CD4-positive, alpha-beta T cell treated with Interleukin-10 for 1 hour (primary cell): ENCODE measurements at places on chromosomes 11 and 22.

GRCh38 chr11:73430326-73430725, 54.1 kb downstream of the RELT start:
- DNase-seq: no peak

- no peak for DNase-seq
Observed at GRCh38 chr22:30291058-30291892, 2.0 kb upstream of the CASTOR1 start.

- DNase-seq: no peak
Observed at GRCh38 chr11:74866557-74866956, 82.3 kb downstream of the XRRA1 start.

DNA sequence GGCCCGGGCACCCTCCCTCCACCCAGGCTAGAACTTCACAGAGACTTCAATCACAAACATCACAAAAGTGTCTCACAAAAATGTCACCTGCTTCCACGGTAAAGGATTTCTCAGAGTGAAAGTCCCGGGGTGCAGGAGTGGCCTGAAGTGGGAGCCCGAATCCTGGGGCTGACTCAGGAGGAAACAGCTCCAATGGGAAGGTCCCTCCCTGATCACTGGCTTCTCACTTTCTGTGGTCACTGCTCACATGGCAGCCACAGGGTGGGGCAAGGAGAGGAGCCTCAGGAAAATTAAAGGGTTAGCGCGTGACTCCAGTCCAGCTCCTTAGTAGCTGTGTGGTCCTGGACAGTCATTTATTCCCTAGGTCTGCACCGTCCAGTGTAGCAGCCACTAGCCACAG, 564.5 kb upstream of the B3GAT1 start:
- no peak for DNase-seq

DNA sequence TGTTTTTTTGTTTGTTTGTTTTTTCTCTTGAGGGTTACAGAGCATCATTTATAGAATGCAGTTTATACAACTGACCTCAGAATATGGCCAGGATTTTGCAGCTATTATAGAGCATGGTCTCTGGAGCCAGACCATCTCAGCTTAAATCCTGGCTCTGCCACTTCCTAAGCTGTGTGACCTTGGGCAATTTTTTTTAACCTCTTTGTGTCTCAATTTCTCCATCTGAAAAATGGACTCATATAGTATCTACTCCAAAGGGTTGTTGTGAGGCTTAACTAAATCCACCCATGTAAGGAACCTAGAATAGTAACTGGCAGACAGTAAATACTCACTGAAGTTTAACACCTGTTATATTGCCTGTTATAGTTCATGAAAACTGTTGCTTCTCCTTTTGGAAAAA, 8.3 kb upstream of the DGAT2 start:
- DNase-seq: no peak

- DNase-seq: no peak
Observed at GRCh38 chr11:10017050-10017449, 277.0 kb downstream of the SBF2 start.

- no peak for DNase-seq
Observed at GRCh38 chr11:293271-293851, 4.4 kb downstream of the PGGHG start.

- no peak for DNase-seq
Observed at GRCh38 chr11:102436976-102437375, 15.6 kb downstream of the TMEM123 start.

DNA sequence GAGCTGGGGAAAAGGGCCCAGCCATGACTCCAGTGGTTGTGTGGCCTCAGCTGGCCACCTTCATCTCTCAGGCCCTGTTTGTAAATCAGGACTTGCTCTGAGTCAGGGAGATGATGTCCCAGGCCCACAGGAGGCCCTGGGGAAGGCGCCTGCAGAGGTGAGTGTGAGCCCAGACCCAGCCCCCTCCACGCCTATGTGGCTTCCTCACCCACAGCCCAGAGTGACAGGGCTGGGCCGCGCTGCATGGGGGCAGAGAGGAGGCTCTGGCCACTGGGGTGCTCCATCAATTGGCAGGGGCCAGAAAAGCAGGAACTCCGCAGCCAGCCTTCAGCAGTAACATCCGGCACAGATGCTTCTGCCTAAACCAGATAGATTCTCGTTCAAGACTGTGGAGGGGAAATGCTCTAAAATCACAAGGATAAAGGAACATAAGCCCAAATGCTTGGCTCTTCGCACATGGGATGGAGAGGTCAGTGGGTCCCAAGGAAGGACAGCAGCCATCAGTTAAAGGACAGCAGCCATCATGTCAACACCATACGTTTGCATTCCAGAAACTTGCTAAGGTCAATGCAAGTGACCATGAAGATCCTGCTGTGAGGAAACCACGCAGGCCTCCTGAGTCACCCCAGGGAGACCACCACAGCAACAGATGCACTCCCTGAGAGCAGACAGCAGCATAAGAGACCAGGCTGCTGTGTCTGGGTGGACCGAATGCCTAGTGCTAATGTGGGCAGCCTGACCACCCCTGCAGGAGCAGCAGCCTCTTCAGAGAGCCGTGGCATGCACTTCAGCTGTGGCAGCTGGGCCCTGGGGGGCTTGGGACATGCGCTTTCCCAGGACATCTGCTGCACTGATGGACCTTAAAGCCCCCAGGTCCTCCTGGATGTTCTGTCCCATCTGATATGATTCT, 28.3 kb downstream of the OSBPL5 start:
- peak; percentile 15 for DNase-seq

- no peak for DNase-seq
Observed at GRCh38 chr11:9399466-9399865, 15.0 kb downstream of the IPO7 start.

- DNase-seq: no peak
Observed at GRCh38 chr22:43561415-43562178, 149.8 kb downstream of the MPPED1 start.

DNA sequence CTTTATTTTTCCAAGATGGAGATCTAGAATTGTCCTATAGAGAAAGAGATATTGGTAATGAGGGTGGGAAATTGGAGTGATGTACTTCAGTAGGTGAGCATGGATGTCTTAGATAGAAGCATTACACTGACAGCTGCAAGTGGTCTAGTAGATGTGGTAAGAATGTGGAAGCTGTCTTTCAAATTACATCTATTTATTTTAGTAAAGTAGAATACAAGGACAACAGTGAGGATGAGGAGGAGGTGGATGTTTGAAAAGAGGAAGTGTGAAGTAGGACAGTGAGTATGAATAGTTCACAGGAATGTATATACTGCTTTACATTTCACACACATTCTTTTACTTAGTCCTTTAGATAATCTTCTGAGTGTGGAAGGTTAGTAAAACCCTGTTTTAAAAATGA, 64.2 kb downstream of the HIPK3 start:
- no peak for DNase-seq

GRCh38 chr22:46092670-46093410, 57.5 kb upstream of the PPARA start:
- no peak for DNase-seq

- DNase-seq: no peak
Observed at GRCh38 chr11:35974882-35975589, 31.2 kb downstream of the LDLRAD3 start.

GRCh38 chr11:126573325-126573978, 218.0 kb downstream of the ST3GAL4 start:
- DNase-seq: no peak

- DNase-seq: no peak
Observed at GRCh38 chr11:8917157-8917825, 6.3 kb downstream of the AKIP1 start.

GRCh38 chr22:23478175-23478574, 101.9 kb downstream of the IGLL1 start:
- DNase-seq: no peak

- no peak for DNase-seq
Observed at GRCh38 chr11:119970555-119971304, 167.2 kb downstream of the TRIM29 start.

DNA sequence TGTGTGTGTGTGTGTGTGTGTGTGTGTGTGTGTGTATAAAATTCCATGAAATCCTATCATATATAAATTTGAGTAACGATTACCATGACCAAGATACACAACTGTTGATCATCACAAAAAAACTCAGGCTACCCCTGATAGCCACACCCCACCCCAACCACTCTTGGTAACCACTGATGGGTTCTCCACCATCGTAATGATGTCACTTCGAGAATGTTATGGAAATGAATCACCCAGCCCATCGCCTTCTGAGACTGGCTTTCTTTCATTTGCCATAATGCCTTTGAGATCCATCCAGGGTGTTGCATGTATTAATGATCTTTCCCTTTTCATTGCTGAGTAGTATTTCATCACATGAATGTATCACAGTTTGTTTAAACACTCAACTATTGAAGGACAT, 496.0 kb downstream of the MIAT start:
- no peak for DNase-seq

- no peak for DNase-seq
Observed at GRCh38 chr11:64288353-64288750, 2.7 kb downstream of the GPR137 start.

- DNase-seq: no peak
Observed at GRCh38 chr22:50143096-50143495, 27.4 kb upstream of the PANX2 start.

DNA sequence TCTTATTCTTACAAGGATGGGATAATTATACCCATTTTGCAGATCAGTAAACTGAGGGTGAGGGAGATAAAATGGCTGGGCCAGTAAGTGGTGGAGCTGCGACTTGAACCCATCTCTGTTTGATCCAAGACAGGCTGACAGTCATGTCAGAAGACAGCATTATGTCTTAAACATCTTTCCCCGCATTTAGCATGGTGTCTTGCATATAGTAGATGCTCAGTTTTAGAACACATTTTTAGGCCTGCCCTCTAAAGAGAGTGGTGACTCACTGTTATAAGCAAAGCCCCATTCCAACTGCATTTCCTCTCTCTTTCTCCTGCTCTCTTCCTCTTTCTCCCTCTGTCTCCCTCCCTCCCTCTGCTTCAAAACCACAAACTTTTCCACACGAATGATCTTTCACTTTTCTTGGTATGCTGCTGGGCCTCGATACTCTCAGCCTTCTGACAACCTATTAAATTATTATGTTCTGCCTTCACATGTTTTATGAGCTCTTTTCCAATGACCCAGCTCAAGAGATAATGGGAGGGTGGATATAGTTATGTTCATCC, 25.2 kb downstream of the CWC15 start:
- DNase-seq: no peak

GRCh38 chr11:45180179-45180847, 33.9 kb downstream of the PRDM11 start:
- no peak for DNase-seq

DNA sequence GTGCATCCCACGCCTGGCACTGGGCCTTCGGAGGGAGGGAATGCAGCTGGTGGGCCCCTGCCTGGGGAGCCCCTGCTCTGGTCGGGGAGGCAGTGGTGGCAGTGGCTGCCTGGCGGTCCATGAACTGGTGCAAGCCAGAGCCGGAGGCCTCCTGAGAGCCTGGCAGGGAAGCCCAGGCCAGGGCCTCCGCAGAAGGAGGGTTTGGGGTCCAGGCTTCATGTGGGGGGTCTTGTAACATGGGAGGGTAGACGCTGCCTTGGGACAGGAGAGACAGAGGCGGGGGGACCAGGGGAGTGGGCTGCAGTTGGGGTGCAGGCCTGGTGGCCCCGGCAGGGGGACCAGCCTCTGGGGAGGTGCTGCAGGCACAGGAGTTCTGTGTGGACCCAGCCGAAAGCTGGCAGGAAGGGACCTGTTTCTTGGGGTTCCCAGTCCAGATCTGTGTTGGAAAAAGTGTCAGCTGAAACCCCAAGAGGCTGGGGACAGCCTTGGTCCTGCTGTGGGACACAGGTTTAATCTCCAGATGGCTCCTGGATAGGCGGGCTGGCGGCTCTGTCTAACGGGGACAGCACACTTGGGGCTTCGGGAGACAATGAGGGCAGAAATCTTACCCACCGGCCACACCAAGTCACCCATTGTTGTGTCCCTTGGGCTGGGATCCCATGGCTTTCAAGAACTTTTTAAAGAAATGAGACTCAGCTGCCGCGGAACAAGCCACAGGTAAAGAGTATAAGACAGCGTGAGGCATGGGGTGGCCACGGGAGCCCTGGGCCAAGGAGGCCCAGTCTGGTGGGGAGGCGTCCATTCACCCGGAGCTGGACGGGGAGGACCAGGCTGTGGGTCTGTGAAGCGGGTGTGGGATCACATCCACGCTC, 73.5 kb downstream of the KCNQ1 start:
- no peak for DNase-seq

GRCh38 chr11:134052395-134052987, 16.4 kb upstream of the JAM3 start:
- DNase-seq: no peak
